ENCODE measurements at places on chromosomes 2 and 18.

GRCh38 chr18:31512203-31512764 is 14.3 kb downstream of the DSG2 start:
- no peak for DNase-seq

GRCh38 chr18:25284281-25284680 is 67.7 kb downstream of the ZNF521 start:
- no peak for DNase-seq

- DNase-seq, result no peak
Observed at GRCh38 chr2:240857039-240858008, 11.3 kb upstream of the AGXT start.

DNA sequence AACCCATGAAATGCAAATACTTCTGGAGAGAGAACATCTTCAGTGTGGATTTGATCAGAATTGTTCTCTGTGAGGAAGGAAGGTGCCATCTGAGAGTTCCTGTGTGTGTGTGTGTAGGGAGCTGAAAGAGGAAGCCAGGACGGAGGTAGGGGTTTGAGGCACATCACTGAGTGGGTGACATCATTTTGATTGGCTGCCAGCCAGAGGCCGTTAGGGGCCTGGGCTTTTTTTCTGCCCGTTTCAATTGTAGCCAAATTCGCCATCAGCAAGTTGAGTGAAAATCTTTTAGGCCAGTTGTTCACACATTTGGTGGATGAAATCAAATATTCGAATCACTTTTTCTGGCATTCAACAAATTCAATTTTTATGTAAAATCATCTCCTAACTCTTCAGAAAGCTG is 48.9 kb downstream of the TSN start:
- no peak for DNase-seq

GRCh38 chr2:161123531-161124030 is 36.6 kb upstream of the TANK start:
- DNase-seq, result no peak

GRCh38 chr2:239666855-239667376 is 266.1 kb upstream of the HDAC4 start:
- no peak for DNase-seq

DNA sequence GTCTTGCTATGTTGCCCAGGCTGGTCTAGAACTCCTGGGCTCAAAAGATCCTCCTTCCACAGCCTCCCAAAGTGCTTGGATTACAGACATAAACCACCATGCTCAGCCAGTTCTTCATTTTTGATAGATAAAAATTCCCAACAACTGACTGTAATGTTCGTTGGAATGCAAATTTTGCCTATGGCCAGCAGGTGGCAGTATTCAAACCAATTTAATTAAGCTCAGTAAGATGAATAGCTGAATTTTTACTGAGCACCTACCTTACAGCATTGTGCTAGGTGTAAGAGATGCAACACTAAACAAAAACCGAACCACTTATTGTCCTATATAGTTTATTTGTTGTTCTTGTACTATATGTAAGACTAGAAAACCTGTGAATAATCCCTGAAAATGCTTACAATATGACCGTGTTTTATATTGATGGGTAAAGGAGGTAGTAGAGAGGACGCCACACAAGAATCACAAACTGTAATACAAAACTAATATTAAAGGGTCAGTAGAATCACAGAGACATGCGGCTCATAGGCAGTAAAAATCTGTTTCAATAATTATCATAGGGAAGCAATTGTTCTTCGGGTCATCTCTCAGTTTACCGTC is 8.2 kb upstream of the TMEM182 start:
- no peak for DNase-seq

DNA sequence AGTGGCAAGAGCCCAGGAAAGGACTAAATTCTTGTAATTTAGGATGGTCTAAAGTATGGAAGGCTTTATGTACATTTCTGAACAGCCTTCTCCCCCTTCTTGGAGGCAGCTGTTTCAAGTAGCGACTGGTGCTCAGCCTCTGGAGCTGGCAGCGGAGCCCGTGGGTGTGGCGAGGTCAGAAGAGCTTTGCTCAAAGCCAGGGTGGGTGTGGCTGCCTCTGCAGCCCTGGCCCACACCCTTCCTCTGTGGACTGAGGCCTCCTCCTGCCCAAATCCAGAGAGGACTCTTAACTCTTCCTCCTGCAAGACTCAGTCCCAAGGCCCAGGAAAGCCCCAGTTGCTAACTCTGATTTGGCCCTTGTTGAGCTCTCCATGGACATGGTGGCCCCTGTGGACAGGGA is 202.1 kb upstream of the REV1 start:
- no peak for DNase-seq

GRCh38 chr18:12474876-12475275 is 67.1 kb downstream of the PRELID3A start:
- no peak for DNase-seq

GRCh38 chr2:73852020-73852419 is 23.3 kb downstream of the STAMBP start:
- DNase-seq, result no peak

DNA sequence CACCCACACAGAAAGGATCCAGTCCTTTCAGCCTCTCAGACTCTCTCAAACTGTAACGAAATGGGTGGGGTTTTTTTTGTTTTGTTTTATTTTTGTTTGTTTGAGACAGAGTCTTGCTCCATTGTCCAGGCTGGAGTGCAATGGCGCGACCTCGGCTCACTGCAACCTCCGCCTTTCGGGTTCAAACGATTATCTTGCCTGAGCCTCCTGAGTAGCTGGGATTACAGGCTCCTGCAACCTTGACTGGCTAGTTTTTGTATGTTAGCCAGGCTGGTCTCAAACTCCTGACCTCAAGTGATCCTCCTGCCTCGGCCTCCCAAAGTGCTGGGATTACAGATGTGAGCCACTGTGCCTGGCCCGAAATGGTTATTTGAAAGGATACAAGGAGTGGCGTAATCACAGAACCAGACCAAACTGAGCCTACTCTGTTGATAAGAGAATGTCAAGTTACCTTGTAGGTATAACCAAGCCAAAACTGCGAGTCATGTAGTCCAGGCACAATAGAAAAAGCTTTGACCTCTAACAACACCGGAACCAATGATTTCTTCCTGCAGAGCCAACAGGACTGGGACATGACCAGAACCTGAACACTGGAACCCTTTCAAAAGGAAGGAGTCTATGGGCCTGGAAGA is 72.5 kb downstream of the NCAPH start:
- no peak for DNase-seq

- DNase-seq, result no peak
Observed at GRCh38 chr2:165697748-165698443, 96.2 kb downstream of the GALNT3 start.

DNA sequence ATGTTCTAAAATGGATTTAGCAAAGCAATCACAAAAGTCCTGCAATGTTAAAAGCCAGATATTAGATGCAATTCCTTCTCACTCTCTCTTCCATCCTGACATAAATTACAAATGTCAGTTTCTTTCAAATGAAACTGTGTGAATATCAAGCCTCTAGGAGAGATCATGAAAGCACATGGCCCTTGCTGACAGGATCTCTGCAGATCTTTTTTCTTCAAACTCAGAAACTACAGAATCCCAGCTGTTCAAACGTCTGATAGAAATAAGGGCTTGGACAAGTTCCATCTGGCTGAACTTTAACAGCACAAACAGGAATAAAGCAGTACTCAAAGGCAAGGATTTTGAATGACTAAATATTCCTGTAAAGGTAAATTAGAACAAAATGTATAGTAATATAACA is 47.6 kb downstream of the PDE1A start:
- DNase-seq, result no peak

GRCh38 chr2:196318517-196319377 is 147.4 kb upstream of the STK17B start:
- no peak for DNase-seq

DNA sequence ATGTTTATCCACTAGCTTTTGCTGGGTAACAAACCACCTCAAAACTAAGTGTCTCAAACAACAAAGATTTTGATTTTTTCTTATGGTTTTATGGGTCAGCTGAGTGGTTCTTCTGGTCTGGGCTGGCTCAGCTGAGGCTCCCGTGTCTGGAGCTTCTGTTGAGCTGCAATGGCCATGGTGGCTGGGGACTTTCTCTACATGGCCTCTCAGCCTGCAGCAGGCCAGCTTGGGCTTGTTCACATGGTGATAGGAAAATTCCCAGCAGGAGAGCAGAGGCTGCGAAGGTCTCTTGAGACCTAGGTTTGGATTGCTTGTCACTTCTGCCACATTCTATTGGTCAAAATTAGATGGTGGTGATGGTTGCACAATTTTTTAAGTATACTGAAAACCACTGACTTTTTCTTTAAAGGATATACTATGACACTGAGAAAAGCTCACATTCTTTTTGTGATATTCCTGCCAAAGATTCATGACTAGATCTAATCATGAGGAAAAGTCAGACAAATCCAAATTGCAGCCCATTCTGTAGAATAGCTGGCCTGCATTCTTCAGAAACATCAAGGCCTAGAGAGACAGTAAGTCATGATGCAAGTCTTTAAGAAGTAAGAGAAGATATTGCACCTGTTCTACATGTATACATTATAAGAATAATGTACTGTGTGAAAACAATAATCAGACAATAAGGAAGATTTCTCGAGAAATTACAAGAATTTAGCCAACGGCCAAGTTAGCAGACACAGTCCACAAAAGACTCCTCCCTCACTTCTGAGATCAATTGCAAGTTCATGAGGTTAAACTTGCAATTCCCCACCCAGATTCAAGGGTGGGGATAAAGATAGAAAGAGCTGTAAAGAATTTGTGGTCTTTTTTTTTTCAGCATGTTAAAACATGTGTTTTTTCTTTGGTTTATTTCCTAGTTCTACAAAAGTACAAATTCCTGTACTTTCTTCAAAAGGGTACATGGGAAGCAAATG is 35.0 kb upstream of the IL1R2 start:
- DNase-seq, result no peak

DNA sequence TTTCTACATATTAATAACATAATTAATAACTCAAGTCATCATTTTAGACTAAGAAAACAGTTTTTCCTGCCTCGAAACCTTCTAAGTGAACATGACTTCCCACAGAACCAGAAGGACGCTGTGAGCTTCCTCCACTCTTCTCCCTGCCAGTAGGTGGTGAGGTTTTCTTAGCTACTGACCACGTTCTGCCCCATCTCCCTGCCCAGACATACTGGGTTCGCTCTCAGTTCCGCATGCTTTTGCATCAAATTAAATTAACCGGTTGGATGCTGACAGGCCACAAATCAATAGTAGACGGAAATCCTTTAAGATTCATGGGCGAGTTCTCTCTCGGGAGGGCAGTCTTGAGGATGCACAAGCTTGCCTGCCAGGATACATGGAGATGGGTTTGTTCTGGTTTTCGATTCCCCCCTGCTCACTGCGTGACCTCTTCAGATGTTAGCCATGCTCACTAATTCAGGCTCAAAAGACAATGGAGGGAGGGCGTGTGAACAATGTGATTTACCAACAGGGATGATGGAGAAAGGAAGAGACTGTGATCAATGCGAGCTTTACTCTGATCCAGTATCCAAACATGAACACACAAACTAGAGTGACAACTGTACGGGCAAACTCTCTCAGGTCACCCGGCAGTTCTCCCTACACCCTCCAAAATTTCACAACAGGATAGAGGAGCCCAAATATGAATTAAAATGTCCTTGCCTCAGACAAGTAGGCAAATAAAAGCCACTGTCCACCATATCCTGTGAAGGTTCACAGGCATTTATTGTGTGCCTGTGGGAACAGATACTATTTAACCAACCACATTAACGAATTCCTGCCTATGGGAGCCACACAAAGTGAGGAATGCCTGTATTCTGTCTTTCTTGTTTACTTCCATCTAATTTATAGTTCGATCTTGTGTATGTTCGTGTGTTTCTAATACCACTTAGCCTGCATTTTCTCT is 375.7 kb downstream of the EIPR1 start:
- DNase-seq, result no peak

GRCh38 chr18:61187971-61188370 is 145.3 kb upstream of the CDH20 start:
- DNase-seq, result no peak

- DNase-seq, result no peak
Observed at GRCh38 chr2:135744760-135745314, 3.2 kb downstream of the UBXN4 start.

DNA sequence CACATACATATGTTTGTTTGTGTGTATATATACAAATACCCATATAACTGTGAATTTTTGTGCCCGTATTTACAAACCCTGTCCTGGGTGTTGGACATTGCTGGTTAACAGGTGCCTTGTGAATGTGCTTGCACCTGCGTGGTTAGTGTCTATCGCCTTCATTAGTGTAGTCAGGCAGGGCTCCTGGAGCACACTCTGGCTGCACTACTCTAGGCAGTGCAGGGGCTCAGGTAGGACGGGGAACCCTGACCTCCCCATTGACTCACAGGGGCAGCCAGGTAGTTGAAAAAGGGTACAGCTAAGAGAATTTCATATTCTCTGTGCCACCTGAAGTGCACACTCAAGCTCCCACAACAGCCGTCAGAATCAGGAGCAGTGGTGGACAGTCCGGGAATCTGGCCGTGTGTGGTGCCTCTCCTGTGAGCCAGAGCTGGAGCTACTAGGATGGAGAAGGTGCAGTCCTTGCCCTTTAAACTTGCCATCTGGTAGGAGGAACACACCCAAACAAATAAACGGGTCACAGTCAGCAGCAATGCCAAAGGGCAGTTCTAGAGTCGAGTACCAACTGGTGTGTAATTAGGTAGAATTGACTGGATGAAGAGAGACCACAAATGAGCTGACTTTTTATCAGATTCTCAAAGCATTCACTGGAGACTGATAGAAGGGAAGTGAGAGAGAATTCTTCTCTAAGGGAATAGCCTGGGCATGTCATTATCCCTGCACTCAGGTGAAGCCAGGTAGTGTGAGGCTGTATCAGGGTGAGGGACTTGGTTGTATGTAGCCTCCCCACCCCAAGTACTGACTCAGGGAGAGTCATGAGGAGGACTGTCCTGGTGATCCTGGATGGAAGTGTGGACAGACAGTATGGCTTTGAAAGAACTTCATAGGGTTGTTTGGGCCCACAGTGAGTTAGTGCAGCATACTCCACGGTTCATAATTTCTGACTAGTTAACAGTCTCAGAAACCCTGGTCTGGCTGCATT is 44.1 kb downstream of the FARP2 start:
- DNase-seq, result no peak

DNA sequence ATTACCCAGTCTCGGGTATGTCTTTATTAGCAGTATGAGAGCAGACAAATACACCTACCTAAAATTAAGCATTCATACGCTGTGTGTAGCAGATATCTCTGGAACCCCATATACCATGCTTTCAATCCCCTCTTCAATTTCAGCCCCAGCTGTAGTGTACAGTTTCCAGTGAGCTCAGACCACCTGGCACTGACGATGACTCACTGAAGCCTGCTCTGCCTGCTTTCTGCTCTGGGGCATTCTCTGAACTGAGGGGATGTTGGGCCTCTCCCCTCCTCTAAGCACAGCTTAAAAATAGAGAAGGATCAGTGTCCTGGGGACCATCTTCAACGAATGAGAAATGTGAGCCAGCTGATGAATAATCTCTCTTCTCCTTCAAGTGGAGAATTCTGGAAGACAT is 8.7 kb upstream of the CCL20 start:
- DNase-seq, result no peak
